CD8-positive, alpha-beta memory T cell (primary cell): ENCODE measurements at places on chromosomes 1 and 21. TPM values are rescaled to one million over a fixed set of nuclear protein-coding genes. Genes with fewer than 3 reads are reported as not detected.
A peak's percentile ranks its signal among the peaks of the same experiment; 100 is the strongest.

Gene TMEM61
- total RNA-seq: not detected

Gene FCRL6
- total RNA-seq: 1.8 TPM

Gene C8B
- total RNA-seq: not detected

Gene CYYR1
- total RNA-seq: not detected

Gene TNFRSF8
- total RNA-seq: 1.5 TPM

Gene ST6GALNAC5
- not detected for total RNA-seq

DNA sequence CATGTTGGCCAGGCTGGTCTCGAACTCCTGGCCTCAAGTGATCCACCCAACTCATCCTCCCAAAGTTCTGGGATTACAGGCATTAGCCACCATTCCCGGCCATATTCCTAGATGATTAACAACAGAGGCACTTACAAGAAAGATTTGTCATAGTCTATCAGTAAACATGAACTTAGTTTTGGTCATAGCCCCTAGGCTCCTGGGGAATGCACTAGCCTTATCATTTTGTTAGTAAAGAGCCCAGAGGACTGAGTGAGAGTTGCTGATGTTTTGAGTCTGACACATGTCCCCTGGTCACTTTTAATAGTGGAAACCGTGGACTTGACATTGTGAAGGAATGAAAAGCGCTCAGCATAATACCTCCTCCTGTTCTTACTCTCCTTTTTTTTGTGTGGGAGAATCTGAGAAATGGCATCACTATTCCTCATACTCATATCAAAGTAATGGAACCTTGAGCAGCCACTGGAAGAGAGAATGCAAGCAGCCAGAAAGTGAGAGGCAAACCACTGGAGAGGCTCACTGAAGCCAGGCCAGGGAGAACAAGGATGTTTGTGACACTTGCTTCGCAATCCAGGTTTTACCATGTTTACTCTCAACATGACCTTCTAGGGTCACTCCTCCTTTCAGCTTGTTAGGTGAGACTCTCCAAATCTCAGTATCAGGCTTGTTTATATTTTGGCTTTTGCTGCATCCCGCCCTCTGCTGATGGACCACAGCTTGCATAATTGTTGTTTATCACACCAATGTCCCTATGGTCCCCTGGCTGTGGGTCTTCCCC, 14.8 kb downstream of the ATP1B1 start:
- H3K36me3 ChIP-seq: no peaks in the 10 kb centered on the region
- DNase-seq: no peak
- no peak overlapping the region for H3K4me3 ChIP-seq
- H3K4me1 ChIP-seq: no peaks in the 10 kb centered on the region

DNA sequence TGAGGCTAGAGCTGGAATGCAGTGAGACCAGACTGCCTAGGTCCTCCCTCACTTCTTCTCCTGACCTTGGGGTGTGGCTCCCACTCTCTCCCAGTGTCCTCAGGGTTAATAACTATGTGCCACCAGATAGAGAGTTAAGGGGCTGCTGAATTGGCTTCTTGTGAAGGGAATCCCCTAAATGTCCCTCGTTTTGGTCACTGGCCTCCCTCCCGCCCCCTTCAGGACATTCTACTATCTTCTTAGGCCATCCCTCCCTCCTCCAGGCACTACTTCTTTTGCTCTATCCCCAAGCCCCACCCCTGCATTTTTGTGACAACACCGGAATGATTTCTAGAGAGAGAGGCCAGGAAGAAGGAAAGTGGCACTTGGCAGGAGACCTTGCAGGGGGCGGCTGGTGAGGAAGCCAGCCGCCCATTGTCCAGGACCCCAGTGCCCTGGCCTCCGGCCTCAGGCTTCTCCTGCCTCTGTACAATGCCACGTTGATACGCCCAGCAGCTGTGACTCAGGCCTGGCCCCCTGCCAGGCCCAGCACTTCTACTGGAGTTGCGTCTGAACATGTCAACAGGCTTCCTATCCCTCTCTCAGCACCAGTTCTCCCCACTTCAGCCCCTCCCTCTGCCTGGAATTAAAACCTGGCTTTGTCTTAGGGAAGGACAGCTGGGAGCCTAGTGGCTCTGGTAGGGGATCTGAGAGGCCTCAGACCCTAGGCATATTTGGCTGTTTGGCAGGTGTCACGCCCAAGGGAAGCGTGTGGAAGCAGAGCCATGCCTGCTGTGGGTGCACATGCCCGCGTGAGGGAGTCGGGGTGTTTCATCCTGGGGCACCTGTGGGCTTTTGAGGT, 9.1 kb downstream of the LMNA start:
- no peaks in the 10 kb centered on the region for H3K36me3 ChIP-seq
- H3K27ac ChIP-seq: peak overlapping the region; percentile 88
- H3K4me3 ChIP-seq: no peak overlapping the region
- peaks cover 62% of the 10 kb centered on the region for H3K4me1 ChIP-seq
- no peaks in the 10 kb centered on the region for H3K27me3 ChIP-seq
- DNase-seq: peak; percentile 41

GRCh38 chr1:117017648-117018047, 16.1 kb downstream of the CD101 start:
- H3K4me1 ChIP-seq: peaks cover 4% of the 10 kb centered on the region
- no peak for DNase-seq
- no peak overlapping the region for H3K4me3 ChIP-seq
- H3K36me3 ChIP-seq: no peaks in the 10 kb centered on the region

DNA sequence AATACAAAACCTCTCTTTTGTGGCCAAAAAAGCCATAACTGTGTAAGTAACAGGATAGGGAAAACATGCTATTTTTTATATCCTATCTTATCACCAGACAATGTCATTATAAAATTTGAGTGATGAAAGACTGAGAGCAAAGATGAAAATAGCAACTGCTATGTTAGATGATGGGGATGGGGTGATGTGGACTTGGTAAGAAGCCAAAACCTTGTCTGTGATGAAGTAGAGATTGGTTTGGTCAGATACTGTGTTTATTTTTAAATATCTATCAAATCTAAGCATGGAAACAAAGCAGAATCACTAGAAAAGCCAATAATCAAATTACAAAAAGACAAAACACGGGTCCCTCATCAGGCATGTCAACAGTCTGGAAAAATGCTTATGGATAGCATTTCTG, 631.1 kb upstream of the NR5A2 start:
- no peaks in the 10 kb centered on the region for H3K36me3 ChIP-seq
- no peak for DNase-seq
- H3K27me3 ChIP-seq: no peaks in the 10 kb centered on the region

DNA sequence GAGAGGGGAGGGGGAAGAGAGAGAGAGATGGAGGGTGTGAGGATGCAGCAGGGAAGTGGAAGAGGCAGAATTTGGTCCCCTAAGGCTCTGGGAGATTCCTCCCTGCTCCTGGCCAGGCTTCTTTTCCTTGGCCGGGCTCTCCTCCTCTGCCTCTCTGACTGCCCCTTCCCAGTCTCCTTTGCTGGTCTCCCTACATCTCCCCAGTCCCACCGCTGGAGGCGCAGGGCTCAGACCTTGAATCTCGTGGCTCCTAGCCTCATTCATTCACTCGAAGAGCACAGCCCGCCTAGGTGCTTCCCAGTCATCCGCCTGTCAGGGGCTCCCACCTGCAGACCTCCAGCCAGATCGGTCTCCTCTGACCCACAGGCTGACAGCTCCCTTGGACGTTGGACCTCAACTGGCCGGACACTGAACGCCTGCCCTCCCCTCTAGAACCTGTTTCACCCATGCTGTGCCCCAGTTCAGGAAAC, 76.5 kb downstream of the VWA5B1 start:
- no peak for DNase-seq
- H3K27ac ChIP-seq: no peak overlapping the region
- no peaks in the 10 kb centered on the region for H3K4me1 ChIP-seq
- peaks cover 8% of the 10 kb centered on the region for H3K27me3 ChIP-seq

DNA sequence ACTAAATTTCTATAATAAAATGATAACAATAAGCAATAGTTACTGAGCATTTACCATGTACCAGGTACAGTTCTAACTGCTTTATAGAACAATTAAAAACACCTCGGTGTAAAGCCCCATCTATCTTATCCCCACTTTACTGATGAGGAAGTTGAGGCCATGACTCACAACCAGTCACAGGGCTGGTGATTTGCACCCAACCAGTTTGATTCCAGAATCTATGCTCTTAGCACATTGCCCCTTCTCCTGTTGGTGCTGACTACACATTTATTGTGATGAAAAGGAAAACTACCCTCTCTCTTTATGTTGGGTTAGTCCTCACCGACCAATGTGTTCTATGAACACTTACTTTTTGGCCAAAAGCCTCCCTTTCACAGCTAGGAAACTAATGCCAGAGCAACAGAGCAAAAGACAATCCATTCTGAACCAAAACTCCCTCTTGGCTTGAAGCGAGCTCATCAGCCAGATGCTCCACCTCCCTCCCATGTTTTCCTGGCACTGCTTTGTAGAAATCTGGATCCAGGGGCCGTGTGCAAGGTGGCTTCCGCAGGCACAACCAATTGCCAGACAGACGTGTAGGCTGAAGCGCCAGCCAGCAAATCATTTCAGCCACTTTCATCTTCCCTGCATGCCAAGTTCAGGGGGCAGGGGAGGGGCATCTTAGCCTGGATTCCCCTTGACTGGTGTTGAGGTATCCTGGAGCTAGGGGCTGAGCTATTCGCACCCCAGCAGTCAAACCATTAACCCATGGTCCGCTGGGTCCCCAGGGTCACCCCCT, 32.0 kb upstream of the SLC30A1 start:
- H3K27me3 ChIP-seq: no peaks in the 10 kb centered on the region
- no peak for DNase-seq
- no peak overlapping the region for H3K4me3 ChIP-seq

GRCh38 chr1:101257500-101258325, 20.9 kb downstream of the S1PR1 start:
- peak overlapping the region; percentile 18 for H3K27ac ChIP-seq
- no peaks in the 10 kb centered on the region for H3K36me3 ChIP-seq
- H3K27me3 ChIP-seq: no peaks in the 10 kb centered on the region
- DNase-seq: peak; percentile 26
- peaks cover 59% of the 10 kb centered on the region for H3K4me1 ChIP-seq

DNA sequence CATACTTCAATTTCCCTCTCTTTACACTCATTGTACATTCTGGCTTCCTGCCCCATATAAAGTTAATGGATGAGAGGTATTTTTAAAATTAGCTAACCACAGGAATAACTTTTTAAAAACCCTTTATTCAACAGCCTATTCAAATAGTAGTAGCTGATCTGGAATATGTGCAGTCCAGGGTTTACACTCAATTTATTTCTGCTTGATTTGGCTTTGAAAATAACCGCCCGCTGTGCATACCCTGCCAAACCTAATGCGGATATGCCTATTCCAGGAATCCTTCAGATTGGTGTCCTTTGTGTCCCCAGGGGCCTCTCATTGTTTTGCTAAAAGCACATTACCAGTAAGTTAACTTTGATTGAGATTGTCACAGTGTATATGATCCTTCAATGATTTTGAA, 1686.2 kb downstream of the PLA2G4A start:
- H3K27ac ChIP-seq: no peak overlapping the region
- no peaks in the 10 kb centered on the region for H3K36me3 ChIP-seq
- no peaks in the 10 kb centered on the region for H3K4me1 ChIP-seq
- no peaks in the 10 kb centered on the region for H3K27me3 ChIP-seq
- DNase-seq: no peak

DNA sequence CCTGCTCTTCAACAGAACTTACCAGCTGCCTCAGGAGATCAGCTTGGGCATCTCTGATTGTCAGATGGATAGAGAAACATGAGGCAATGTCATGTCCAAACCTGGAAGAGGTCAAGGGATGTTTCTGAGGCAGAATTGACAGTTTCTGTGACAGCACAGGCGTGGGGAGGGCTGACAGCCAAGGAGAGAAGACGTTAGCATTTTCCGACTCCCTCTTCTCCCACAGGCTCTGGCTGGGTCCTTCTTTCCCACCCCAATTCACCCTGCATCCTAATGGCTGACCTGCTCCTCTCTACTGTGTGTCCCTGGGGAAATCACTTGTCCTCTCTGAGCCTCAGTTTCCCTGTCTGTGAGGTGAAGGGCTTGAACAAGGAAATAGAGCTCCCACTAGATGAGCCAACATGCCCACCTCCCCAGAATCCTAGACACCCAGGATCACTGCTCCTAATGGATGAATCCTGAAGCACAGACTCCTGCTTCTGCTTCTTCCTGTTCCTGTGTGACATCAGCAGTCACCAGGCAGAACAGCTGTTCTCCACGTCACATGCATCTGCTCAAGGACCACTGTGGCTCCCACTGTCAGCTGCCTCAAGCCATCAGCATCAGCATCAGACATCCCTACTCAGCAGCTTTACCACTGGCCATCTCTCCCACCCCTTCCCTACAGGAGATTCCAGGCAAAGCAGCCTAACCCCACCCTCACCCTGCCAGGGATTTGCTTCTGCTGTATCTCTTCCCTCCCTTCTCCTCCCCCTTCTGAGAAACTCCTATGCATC, 408.0 kb downstream of the MATN1 start:
- no peak overlapping the region for H3K27ac ChIP-seq
- no peak overlapping the region for H3K4me3 ChIP-seq
- no peak for DNase-seq
- no peaks in the 10 kb centered on the region for H3K27me3 ChIP-seq
- H3K36me3 ChIP-seq: no peaks in the 10 kb centered on the region

DNA sequence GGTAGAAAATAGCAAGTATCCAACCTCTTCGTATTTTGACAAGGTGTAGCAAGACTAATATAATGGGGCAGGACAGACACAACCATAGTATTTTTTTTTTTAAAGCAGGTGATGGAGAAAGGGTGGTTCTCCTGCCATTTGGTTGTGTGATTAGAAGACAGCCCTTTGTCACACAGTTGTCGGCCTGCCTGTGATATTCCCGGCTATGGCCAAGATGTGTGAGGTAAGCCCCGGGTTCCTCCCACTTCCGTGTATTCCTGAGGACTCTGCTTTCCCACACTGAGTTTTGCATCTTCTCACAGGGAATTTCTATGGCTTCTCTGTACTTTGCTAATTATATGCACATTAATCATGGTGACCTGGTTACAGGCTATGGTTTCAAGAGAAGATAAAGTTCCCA, 35.9 kb downstream of the ZNF496 start:
- no peaks in the 10 kb centered on the region for H3K36me3 ChIP-seq
- H3K4me3 ChIP-seq: no peak overlapping the region
- no peaks in the 10 kb centered on the region for H3K27me3 ChIP-seq

DNA sequence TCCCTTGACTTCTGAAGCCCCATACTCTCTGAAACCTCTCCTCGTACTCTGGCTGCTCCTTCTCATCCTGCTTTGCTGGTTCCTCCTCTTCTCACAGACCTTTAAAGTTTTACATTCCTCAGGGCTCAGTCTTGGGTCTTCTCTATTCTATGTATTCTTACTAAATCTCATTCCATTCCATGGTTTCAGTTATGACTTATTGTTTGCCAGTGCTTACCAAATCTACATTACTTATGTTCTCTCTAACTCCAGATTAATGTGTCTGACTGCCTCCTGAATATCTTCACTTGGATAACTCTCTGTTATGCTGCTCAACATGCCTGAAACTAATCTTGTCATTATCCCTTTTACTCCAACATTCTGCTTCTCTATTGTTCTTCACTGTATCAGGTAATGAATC, 5.4 kb upstream of the SLC35D1 start:
- DNase-seq: no peak
- H3K27me3 ChIP-seq: no peaks in the 10 kb centered on the region
- H3K4me1 ChIP-seq: peaks cover 5% of the 10 kb centered on the region
- no peaks in the 10 kb centered on the region for H3K36me3 ChIP-seq
- H3K4me3 ChIP-seq: no peak overlapping the region
